ENCODE measurements at places on chromosomes 11 and 22. TPM values are rescaled to one million over a fixed set of nuclear protein-coding genes. Genes with fewer than 3 reads are reported as not detected.

Gene PHLDB1
- 90.5 TPM for total RNA-seq

DNA sequence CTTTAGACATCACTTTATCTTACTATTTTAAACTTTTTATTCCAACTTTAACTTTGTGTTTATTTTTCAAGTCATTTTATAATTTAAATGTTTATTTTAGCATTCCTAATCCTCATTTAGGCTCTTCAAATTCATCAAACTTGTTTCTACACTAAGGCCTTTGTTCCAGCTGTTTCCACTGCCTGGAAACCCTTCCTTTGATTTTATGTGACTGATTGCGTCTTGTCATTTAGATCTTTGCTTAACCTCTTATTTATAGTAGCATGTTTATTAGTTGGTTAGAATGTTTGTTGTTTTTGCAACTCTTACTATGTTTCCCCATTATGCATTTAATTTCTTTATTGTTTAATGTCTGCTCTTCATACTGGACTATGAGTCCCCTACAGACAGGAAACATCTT is 132.0 kb downstream of the FAM181B start:
- peak; percentile 43 for DNase-seq
- H3K4me3 ChIP-seq, result no peak overlapping the region
- no peaks in the 10 kb centered on the region for H3K36me3 ChIP-seq

DNA sequence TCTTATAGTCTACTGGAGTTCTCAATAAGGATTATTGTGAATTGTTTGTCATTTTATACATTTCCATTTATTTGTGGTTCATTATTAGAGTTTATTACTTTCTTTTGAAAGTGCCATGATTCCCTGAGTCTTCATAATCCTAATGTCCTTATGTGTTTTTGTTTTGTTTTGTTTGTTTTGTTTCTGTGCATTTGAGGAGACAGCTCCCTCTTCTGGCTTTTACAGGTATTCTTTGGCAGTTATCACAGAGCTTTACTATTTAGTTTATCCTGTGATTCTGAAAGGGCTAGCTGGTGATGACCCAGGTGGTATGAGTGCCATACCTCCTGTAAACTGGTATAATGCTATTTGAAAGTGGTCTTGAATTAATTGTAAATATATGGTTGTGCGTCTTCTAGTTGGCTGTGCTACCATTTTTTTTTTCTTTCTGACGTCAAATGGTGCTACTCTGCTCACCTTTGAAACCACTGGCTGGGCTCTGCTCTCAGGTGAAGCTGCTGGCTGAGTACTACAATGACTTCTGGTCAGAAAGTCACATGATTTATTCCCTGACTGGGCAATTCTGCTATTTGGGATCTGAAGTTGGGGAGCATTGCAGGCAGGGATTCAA is 751.2 kb downstream of the JRKL start:
- DNase-seq, result peak; percentile 42
- no peaks in the 10 kb centered on the region for H3K27me3 ChIP-seq

- H3K36me3 ChIP-seq, result no peaks in the 10 kb centered on the region
- no peak overlapping the region for H3K4me3 ChIP-seq
- DNase-seq, result no peak
- H3K4me1 ChIP-seq, result no peaks in the 10 kb centered on the region
Measured at GRCh38 chr22:22759371-22759770, 115.0 kb downstream of the GGTLC2 start.

GRCh38 chr11:30521297-30522071 is 64.7 kb downstream of the MPPED2 start:
- no peak for DNase-seq
- H3K4me3 ChIP-seq, result no peak overlapping the region
- H3K27ac ChIP-seq, result no peak overlapping the region
- H3K36me3 ChIP-seq, result no peaks in the 10 kb centered on the region

DNA sequence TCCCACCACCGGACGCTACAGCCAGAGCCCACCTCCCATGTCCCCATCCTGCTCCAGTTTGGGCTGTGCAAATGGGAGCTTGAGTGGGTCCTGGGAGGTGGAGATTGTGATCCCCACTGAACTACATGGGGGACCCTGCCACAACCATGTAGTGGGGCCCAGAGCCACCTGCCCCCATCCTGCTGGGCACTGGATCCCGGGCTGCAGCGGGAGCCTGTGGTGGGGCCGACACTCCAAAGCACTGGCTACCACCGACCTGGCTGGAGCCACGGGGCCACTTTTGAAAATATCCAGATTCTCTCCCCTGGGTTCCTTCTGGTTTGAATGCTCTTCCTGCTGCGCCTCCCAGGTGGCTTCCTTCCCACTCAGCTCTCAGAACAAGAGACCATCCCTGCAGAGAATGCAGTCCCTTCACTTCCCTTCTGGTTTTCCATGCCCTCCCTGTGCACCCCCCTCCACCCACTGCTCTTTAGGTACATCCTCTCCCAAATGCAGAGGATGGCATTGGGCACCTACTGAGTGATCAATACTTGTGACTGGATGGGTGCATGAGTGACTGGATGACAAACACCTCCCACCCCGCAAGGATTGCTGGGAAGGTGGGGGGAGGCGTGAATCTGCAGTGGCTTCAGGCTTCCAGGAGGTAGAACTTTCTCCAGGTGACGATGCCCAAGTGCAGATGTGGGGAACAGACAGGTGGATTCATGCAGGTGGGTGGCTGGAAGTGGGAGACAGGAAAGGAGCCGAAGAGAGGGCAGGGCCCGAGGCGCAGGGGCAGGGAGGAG is 846 bp upstream of the UNC93B1 start:
- no peaks in the 10 kb centered on the region for H3K36me3 ChIP-seq
- H3K27me3 ChIP-seq, result no peaks in the 10 kb centered on the region
- DNase-seq, result no peak
- H3K4me3 ChIP-seq, result no peak overlapping the region
- H3K4me1 ChIP-seq, result peaks cover 9% of the 10 kb centered on the region

DNA sequence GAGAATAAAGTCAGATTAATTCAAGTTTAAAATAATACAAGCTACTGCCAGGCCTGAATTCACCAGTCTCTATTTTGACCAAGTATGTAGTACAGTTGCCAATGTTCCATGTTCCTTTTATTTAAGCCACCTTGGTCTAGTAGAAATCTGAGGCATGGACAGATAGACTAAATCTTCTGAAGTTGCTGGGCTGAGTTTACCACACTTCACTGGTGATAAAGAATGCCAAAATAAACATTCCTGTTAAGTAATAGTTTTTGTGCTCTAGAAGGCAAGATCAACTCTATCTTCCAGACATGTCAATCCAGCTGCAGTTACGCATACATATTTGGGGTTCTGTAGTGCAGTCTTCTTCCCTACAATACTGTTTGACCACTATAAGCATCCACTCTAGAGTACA is 83.9 kb upstream of the C11orf87 start:
- H3K4me1 ChIP-seq, result no peaks in the 10 kb centered on the region
- no peaks in the 10 kb centered on the region for H3K36me3 ChIP-seq
- no peak overlapping the region for H3K27ac ChIP-seq
- no peaks in the 10 kb centered on the region for H3K27me3 ChIP-seq
- H3K4me3 ChIP-seq, result no peak overlapping the region

DNA sequence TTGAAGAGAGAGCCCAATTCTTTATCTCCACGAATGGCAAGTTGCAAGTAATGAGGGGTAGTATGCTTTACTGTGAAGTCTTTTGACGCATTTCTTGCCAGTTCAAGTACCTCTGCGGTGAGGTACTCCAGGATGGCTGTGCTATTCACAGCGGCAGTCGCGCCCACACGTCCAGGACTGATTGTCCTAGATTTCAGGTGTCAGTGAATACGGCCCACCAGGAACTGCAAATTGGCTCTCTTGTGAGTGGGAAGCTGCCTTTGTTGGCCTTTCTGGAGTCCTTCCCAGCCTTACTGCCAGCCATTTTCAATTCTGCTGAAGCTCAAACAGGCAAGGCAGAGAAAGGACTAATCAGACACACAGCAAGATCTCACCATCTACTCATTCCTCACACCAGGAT is 8.5 kb downstream of the PPFIA1 start:
- H3K4me1 ChIP-seq, result peaks cover 9% of the 10 kb centered on the region
- H3K27ac ChIP-seq, result peak overlapping the region; percentile 39
- peaks cover 21% of the 10 kb centered on the region for H3K36me3 ChIP-seq
- DNase-seq, result no peak
- H3K4me3 ChIP-seq, result no peak overlapping the region

Gene HEPN1
- not detected for total RNA-seq

Gene DGAT2
- total RNA-seq, result 11.1 TPM

DNA sequence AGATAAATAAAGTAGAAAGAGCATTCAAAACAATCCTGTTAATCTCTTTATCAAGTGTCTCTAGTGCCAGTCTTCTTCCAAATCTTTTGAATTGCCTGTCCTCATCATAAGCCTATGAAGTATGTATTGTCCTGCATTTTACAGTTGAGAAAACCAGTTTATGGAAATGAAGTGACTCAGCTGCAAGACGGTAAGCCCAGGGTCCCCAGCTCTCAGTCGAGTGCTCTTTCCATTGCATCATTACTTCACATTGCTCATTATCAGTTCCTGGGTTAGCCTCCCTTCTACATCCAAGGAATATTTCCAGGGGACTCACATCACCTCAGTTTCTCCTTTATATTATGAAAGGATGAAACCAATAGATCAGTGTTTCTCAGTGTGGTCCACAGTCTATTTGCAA is 9.1 kb upstream of the P4HA3 start:
- H3K4me1 ChIP-seq, result peaks cover 2% of the 10 kb centered on the region
- no peaks in the 10 kb centered on the region for H3K27me3 ChIP-seq
- H3K27ac ChIP-seq, result no peak overlapping the region

GRCh38 chr11:61567286-61568061 is 13.4 kb downstream of the SYT7 start:
- H3K27ac ChIP-seq, result no peak overlapping the region
- no peaks in the 10 kb centered on the region for H3K36me3 ChIP-seq
- no peak overlapping the region for H3K4me3 ChIP-seq
- DNase-seq, result peak; percentile 89

GRCh38 chr11:65366340-65366773 is 11.8 kb downstream of the TIGD3 start:
- peak; percentile 77 for DNase-seq
- peaks cover 5% of the 10 kb centered on the region for H3K4me1 ChIP-seq
- H3K27me3 ChIP-seq, result no peaks in the 10 kb centered on the region
- no peaks in the 10 kb centered on the region for H3K36me3 ChIP-seq

DNA sequence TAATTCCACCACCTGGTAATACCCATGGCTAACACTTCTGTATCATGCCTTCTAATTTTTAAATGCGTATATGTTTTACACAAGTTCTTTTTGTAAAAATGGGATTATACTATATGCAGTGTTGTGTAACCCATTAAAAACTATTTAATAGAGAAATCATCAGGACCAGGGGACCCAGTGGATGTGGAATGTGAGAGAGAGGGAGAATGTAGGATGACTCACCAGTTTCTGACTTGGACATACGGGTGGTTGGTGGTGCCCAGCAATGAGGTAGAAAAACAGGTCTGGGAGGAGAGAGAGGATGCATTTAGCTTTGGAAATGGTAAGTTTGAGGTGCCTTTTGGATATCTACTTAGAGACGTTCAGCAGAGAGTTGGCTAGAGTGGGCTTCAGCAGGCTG is 112.0 kb upstream of the TBCEL start:
- H3K4me3 ChIP-seq, result no peak overlapping the region
- no peaks in the 10 kb centered on the region for H3K36me3 ChIP-seq
- H3K27ac ChIP-seq, result no peak overlapping the region

DNA sequence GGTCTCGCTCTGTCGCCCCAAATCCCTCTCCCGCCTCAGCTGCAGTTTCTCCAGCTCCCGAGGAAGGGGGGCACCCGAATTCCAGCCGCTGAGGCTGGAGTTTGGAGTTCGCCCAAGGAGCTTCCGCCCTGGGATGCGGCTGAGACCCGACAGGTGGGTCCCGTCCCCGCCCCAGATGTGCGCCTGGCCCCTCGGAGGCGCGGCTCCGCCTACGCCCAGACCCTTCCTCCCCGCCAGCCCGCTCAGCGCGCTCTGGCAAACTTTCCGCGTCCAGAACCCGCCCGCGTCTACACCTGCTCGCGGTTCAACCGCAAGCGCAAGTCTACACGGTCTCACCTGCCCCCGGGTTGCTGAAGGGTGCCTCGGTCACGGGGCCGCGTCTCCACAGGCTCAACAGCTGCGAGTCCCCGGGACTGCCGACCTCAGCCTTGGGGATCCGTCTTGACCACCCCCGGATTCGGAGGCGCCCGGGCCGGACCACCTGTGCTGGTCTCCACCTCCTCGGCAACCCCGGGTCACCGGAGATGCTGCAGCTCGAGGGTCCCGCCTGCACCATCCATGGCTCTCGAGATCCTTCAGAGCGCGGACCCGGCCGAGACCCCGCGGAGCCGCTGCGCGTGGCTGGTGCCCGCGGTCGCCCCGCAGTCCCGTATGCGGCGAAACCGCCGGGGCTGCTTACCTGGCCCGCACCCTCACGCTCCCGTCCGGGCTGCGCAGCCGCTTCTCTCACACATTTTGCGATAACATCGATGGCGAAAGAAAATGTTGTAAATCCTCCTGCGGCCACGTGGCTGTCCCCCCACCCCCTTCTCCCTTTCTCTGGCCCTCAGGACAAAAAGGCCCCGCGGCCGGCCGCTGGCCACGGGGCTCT is 63.6 kb downstream of the NFAM1 start:
- H3K4me1 ChIP-seq, result no peaks in the 10 kb centered on the region
- H3K4me3 ChIP-seq, result peak overlapping the region; percentile 59
- DNase-seq, result peak; percentile 36
- H3K36me3 ChIP-seq, result no peaks in the 10 kb centered on the region
- H3K27me3 ChIP-seq, result peaks cover 11% of the 10 kb centered on the region
- no peak overlapping the region for H3K27ac ChIP-seq

DNA sequence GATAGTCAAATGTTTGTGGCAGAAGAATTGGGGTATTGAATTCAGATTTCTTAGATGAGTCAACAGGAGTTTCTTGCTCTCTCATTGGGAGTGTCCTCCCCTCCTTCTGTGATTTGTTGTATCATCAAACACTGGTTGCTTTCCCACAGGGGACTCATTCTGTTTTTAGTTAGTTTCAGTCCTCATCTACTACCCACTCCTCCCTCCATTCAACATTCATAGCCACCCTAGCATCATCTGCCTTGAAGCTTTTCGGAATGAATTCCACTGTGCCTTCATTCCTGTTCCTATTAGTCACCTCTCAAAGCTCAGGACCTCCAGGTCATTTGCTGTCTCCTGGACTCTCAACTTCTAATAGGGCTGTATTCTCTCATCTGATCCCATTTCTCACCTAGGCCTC is 31.5 kb upstream of the RAB38 start:
- H3K27me3 ChIP-seq, result no peaks in the 10 kb centered on the region
- no peak overlapping the region for H3K4me3 ChIP-seq
- no peaks in the 10 kb centered on the region for H3K4me1 ChIP-seq
- DNase-seq, result no peak
- no peaks in the 10 kb centered on the region for H3K36me3 ChIP-seq

Gene ART1
- 0.80 TPM for total RNA-seq

DNA sequence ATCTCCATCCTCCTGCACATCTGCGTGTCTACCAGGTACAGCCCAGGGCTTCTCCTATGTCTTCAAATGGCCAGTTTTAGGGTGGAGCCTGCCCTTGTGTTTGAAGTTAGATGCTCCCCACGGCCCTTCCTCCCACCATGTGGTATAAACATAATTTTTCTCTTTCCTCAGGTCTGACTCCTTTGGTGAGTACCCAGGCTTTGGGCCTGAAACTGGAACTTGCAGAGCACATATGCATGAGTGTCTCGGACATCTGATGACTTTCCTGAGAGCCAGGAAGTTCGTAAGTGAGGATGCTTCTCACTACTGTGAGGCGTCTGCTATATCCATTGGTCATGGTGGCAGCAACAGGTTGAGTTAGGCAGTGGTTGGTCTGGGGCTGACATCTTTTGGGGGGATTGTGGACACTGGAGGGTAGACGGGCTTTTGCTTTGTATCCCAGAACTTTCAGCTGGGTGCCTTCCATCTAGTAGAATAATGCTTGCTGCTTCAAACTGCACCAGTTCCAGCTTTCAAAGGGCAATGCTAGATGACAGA is 16.2 kb downstream of the CSRP3 start:
- DNase-seq, result no peak
- no peak overlapping the region for H3K27ac ChIP-seq
- no peaks in the 10 kb centered on the region for H3K36me3 ChIP-seq
- no peaks in the 10 kb centered on the region for H3K4me1 ChIP-seq
- no peak overlapping the region for H3K4me3 ChIP-seq

All from lung (tissue), 17 donors.